Neuronal stem cell (in vitro differentiated cells): ENCODE measurements at places on chromosomes 4 and X.

- DNase-seq = no peak
Measured at GRCh38 chr4:184294606-184295133, 77.0 kb upstream of the ENPP6 start.

DNA sequence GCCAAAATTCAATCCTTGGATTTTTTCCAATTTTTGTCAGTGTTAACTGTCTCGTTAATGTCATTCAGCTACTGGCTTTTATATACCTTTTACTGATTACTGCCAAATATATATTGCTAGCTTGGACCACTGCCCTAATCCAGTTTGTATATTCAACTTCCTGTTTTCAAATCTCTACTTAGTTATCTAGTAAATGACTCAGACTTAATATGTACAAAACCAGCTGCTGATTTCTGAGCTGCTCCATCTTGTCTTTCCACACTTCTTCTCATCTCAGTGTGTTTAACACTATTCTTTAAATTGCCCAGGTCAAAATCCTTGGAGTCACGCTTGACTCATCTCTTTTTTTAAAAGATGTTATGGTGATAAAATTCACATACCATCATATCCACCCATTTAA lies 1196.7 kb downstream of the RAPGEF2 start:
- DNase-seq = no peak

DNA sequence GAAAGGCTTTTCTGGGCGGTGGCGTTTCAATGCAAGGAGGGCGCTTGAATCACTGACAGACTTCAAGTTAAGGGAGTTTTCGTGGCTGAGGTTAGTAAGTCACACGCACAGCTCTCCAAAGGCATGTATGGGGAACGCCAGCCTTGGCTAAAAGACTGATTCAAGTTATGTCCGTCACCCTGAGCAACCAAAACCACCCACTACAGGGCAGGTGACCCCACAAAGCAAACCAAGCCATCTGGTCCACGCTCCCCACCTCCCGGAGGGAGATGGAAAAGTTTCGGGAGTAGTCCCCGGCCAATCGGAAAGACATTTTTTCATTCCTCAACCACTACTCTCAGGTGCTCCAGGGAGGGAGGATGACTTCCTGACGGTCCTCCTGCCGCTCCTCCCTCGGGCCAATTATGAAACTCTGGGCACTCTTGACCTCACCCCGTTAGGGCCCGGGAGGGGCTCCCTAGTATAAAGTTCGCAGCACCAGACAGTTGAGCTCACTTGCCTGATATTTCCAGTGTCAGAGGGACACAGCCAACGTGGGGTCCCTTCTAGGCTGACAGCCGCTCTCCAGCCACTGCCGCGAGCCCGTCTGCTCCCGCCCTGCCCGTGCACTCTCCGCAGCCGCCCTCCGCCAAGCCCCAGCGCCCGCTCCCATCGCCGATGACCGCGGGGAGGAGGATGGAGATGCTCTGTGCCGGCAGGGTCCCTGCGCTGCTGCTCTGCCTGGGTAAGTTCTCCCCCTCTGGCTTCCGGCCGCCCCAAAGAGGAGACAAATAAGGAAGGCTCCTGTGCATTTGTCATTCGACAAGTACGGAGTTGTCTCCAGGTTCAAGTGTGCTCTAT lies at the start of gene EREG:
TSS of gene EREG (plus strand) at position 494 of the 840 bp plus-strand sequence. CDS start at position 658, 164 bp downstream.
- DNase-seq = peak; percentile 32

GRCh38 chr4:108003982-108004515 lies 14.4 kb downstream of the HADH start:
- no peak for DNase-seq

DNA sequence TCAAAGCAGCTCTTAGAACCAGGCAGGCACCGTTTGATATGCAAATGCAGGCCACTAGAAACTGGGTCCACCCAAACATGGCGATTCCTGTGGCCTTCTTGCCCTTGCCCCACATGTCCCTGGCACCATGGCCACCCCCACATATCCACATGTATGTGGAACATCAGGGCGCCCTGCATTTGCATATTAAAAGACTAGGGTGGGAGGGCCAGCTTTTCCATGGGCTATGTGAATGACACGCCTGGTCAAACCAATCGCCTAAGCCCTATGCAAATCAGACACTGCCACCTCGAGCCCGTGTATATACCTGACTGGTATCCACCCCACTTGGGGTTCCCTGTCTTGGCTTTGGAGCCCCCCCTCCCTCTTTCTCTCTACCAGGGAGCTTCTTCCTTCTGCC lies 107.0 kb downstream of the ABLIM2 start:
- no peak for DNase-seq

DNA sequence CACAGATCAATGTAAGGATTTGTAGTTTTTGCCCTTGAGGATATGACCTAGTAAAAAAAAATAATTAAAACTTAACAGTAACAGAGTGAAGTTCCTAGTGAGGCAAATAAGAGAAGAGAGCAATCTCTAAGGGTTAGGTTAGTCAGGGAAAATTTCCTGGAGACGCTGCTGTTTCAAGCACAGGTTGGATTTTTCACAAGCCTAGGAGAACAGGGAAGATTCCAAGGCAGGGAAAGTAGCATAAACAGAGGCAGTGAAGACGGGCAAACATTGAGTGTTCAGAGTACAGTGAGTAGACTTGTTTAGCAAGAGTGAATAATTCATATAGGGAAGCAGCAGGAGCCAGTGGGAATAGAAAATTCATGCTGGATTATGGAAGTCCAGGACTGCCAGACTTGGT lies 212.8 kb downstream of the SPANXN3 start:
- DNase-seq = no peak

- peak; percentile 62 for DNase-seq
Measured at GRCh38 chr4:140861359-140862176, 105.4 kb upstream of the TBC1D9 start.
